ENCODE measurements at places on chromosomes 7 and 10.

DNA sequence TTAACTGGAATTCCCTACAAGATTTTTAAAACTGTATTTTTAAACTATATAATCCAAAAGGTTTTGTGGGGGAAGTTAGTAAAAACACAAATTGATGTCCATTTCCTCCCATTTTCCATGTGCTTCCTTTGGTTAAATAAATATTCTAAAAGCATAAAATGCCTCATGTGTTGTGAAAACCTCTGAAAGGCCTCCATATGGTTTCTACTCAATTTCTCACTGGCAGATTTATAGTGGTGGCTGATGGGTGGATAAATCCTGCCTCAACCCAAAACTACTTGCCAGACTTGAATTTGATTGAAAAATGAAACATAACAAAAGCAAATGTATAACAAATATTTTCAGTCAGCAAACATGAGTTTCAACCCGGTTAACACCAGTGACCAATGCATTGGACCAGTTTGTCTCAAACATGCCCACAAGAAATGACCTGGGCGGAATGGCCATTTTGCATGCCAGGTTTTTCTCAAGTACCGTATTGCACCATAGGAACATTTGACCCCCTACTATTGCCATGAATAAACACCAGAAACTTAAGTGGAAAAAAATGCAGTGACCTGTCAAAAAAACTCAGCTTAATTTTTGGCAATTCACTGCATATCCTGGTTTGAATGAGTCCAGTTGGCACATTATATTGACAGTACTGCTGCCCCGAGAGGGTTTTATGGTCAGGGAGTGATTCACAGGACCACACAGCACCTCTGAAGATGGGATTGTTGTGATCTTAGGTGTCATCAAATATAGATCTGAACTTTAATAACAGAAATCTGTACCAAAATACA, 454.6 kb upstream of the ANKRD30A start:
- no peak for DNase-seq

- DNase-seq = no peak
Measured at GRCh38 chr10:16960551-16960950, 143.3 kb upstream of the RSU1 start.

DNA sequence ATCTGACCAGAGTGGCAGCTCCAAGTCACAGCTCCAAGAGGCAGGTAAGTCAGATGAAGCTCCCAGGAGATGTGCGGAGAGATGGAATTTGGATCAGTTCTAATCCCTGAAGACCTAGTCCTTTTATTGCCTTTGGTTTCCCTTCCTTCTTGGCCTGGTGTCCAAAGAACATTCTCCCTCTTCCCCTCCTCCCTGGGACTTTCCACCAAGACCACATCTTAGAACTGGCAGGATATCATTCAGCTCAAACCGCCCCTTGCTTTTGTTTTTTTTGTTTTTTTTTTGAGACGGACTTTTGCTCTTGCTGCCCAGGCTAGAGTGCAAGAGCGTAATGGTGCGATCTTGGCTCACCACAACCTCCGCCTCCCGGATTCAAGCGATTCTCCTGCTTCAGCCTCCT, 190.8 kb downstream of the GFRA1 start:
- peak; percentile 6 for DNase-seq

- DNase-seq = peak; percentile 6
Measured at GRCh38 chr7:106425017-106425719, 140.4 kb upstream of the NAMPT start.

- DNase-seq = no peak
Measured at GRCh38 chr10:24872049-24872789, 80.2 kb downstream of the PRTFDC1 start.

Measured in thymus (tissue), 14 donors.